GM13976 (cell line): ENCODE measurements at places on chromosomes 5 and 9.

DNA sequence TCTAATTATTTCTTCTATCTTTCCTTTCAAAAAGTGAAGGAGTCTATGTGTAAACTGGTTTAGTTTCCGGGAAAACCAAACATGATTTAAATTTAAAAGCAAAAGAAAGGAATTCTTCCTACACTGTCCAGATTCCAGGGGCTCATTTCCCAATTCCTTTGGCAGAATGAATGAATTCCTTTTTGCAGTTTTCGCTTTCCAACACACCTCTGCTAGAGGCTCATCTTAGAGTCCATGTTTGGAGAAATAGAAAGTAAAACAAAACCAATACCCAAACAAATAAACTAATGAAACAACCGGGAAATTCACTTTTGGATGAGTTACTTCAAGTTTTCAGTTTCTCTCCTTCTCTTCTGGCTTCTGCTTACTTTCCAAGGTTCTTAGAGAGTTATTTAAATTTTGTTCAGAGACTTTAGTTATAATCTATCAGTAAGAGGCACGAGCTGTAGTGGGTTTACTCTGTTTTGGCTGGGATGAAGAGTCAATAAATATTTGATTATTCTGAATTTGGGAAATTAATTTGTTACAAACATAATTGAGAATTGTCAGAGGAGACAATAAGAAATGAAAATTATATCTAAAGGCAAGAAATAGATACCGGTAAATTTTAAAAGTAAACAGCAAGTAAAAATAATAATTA is 365.0 kb upstream of the CDH9 start:
- DNase-seq, result no peak

DNA sequence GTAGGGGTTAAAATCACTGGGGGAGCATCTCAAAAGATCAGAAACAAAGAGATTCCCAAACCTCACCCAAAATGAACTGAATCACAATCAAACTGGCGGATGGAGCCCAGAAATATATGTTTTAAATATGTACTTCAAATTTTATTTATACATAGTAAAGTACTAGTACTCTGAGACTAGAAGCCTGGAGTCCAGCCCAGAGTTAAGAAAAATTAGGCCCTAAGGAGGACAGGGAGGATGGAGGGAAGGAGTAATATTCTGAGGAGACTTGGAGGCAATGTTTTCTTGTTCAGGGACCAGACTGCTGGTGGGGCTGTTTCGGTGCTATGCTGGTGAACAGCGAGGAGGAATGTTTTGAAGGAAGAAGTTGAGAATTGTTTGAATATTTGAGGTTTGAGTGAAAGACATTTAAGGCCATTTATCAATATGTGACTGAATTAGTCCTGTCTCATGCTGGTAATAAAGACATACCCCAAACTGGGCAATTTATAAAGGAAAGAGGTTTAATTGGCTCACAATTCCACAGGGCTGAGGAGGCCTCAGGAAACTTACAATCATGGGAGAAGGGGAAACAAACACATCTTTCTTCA is 552.4 kb upstream of the DAB2 start:
- DNase-seq, result no peak

DNA sequence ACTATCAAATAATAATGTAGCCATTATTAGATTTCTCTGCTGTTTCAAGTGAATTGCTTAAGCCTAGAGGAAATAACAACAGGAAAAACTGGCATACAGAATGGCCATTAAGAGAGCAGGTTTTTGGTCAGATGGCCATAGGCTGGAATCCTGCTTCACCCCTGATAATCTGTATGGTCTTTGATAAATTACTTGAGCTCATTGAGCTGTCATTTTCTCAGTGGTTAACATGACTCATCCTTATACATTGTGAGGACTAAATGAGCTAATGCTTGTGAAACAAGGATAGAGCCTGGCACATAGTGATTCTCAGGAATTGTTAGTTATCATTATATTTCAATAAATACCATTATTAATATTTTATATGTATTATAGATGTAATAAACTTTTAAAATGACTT is 516.5 kb downstream of the KIF4B start:
- no peak for DNase-seq

- no peak for DNase-seq
Measured at GRCh38 chr9:7549249-7549648, 250.3 kb downstream of the DMAC1 start.

- no peak for DNase-seq
Measured at GRCh38 chr5:78009937-78010527, 233.9 kb upstream of the TBCA start.

GRCh38 chr5:6591671-6592288 is 41.1 kb downstream of the NSUN2 start:
- DNase-seq, result no peak

- no peak for DNase-seq
Measured at GRCh38 chr5:136031711-136032110, 2.9 kb downstream of the TGFBI start.

DNA sequence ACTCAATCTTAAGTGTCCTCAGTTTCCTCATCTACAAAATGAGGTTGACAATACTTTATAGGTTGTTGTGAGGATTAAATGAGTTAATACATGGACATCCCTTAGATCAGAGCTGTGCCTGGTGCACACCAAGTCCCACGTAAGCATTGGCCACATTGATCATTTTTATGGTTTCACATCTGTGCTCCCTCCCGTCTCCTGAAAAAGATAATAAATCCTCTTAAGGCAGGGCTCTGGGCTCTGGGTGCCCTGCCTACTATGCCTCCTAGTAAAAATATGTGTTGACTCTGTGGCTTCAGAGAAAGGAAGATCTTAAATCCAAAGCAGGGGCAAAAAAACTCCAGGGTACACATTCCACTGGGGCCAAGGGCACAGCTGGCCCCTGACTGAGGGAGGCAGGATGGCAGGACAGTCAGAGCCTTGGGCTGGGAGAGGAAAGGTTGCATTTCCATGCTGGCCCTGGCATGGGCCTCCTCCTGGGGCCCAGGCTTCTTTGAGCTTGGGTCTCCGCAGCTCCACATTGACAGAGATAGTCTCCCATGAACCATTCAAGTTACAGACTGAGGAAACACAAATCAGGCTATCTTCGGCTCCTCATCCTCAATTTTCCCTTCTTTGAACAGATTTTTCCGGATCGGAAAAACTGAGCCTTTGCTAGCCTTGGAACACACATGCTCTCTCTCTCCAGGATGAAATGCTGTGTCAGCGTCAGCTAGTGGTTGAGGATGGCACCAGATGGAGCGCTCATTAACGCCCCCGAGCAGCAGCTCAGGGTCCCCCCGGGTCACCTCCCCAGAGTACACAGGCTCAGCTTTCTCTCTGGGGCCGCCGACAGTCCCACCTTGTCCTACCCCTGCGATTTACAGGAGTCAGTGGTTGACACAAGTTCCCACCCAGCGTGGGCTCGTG is 22.4 kb upstream of the KIF12 start:
- DNase-seq, result no peak

GRCh38 chr5:150561571-150562275 is 53.8 kb downstream of the NDST1 start:
- DNase-seq, result no peak

GRCh38 chr5:109053995-109054417 is 306.3 kb downstream of the FER start:
- DNase-seq, result peak; percentile 18

DNA sequence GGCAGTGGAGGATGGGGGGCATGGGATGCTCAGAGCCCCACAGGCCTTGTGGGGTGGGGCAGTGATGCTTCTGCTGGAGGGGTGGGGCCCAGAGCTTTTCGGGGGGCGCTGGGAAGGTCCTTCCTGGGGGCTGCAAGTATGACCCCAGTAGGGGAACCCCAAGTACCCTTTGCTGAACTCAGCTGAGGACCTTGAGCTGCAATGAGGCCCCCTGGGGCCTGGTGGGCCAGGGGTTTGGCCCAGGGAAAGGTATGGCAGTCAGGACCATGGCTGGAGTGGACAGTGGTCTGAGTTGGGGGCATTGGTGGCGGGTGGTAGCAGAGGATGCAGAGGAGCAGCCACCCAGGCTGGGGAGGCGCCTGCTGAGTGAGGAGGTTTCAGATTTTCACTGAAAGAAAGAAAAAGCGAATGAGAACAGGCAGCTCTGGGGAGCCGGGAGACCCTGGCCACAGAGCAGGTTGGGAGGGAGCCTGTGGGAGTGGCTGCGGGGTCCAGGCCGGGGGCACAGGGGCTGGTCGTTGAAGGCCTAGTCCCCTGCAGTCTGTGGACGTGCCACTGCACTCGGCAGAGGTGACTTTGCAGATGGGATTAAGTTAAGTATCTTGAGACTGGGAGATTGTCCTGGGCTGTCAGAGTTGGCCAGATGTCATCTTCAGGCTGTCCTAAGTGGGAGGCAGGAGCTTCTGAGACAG is 19.2 kb downstream of the WNK2 start:
- DNase-seq, result no peak

- peak; percentile 57 for DNase-seq
Measured at GRCh38 chr5:160506006-160507004, 84.7 kb downstream of the PTTG1 start.

DNA sequence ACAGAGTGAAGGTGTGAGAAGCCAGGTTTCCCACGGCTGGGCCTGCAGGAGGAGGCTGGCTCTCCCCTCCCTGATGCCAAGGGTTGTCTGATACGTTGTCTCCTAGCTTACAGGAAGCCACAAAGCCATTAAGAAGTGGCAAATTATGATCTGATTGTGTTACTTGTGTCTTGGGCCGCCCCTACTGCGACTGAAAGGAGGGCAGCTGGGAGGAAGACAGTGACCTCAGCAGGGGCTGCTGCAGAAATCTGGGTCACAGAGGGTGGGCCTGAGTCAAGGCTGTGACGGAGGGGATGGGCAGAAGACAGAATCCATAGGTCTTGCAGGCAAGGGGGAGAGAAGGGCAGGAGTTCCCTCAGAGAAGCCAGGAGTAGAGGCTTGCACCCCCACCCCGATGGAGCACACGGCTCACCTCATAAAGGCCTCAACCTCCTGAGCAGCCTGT is 145.0 kb downstream of the FSTL4 start:
- no peak for DNase-seq

DNA sequence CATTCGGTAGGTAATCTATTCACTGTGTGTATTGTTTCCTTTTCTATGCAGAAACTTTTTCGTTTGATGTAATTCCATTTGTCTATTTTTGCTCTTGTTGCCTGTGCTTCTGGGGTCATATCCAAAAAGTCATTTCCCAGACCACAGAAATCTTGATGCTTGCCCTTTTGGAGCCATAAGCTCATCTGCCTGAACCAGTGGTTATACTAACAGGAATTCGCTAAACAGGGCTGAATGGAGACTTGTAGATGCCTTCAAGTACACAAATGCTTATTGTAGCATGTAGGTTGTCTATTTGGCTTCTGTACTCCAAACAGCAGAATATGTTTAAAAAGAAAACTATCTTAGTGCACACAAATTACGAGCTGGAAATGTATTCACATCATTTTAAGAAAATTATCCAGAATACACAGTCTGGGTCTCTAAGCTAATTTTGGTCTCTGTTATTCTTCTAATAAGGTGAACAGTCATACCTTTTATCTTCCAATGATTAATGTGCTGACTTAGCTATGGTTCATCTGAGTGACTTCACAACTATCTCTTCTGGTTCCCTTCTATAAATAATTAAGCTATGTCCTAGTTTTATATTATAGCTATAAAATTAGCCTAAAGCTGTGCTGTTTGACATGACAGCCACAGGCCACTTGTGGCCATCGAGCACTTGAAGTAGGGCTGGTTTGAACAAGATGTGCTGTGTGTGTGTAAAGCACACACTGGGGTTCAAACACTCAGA is 87.6 kb downstream of the DAPK1 start:
- DNase-seq, result no peak

DNA sequence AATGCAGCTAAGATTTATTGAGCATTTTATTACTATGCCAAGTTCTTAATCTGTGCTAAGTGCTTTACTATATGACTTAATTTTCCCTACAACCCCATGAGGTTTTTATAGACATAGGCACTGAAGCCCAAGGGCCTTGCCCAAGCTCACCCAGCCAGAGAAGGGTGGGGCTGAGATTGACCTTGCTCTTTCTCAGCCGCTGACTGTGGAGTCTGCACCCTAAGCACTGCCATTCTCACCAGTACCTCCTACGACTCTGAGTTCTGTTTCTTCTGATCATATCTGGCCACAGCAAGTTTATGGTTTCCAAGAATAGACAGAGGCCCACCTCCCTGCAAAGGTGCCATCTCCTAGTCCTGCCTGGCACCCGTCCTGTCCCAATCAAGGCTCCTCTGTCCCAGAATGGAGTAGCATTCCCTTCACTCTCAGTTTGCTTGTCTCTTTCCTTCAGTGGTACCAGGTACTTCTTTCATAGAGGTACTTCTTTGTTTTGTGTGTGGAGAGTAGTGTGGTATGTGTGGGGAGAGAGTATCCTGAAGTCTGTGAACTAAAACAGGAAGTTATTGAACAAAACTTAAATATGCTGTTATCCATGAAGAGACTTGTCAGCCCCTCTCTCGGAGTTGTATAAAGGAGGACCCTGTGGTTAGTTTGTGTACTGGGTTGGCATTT is 42.6 kb downstream of the CSF1R start:
- DNase-seq, result no peak

GRCh38 chr5:5881294-5881693 is 458.8 kb downstream of the ICE1 start:
- DNase-seq, result peak; percentile 29

DNA sequence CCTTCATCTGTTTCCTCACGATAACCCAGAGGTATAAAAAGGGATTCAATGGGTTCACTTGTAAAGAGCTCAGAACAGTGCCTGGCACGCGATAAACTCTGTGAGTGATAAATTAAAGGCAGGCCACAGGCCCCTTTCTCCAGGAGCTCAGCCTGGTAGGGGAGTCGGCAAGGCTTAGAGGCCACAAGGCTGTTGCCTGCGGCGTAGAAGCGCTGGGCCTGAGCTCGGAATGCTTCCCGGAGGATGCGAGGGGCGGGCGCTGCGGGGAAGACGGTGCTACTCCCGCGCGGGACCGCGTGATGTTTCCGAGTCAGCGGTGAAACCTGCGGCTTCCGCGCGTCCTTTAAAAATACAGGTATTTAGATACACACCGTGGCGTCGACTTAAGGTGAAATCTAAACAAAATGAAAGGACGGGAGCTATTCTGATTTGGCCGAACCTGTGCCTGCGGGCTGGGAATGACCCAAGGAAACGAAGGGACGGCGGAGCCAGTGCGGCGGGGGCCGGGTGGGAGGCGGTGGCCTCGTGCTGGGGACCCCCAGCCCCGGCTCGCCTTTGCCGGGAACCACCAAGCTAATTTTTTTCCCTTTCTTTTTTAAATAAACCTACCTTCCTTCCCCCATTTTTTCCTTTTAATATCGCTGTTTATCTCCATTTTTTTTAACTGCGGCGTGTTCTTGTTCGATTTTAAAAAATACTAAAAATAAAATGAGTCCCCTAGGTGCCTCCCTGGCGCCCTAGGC is 6.2 kb downstream of the NKX2-5 start:
- DNase-seq, result no peak

- DNase-seq, result no peak
Measured at GRCh38 chr9:108416324-108416723, 439.5 kb downstream of the ACTL7B start.
